ENCODE measurements at places on chromosomes 7 and 10.

DNA sequence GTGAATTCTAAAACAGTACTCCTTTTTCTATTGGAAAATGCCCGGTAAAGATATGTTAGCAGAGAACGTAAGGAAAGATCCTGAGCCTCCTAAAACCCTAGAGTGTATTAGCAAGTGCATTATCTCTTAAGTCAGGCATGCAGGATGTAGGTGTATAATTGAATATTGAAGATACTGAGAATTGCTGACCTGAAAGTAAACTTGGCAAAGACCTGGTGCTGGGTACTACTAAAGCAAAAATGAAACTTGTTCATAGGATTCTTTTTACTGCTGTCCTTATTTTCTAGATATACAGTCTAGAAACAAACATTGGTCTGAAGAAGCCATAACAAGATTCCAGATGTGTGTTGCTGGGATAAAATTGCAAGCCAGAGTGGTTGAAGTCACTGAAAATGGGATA lies 18.8 kb upstream of the VWA2 start:
- no peak for DNase-seq

DNA sequence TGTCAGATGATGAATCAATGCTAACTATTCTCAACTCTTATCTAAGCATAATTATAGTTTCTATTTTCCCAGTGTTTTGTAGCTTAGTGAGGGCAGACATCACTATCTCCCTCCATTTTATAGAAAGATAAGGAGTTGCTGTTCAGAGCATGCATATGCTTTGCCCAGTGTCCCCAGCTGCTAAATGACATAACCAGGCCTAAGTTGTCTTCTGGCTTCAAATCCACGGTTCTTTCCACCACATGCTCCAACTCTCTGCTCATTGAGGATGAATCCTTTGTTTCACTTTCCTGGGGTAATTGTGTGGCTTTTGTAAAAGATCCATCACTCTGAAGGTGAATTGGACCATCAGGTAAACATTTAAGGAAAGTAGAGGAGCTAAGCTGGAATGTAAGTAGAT lies 134.0 kb downstream of the SNX10 start:
- no peak for DNase-seq

- DNase-seq, result no peak
Measured at GRCh38 chr7:143314127-143314526, 1.8 kb upstream of the CLCN1 start.

GRCh38 chr7:9608560-9608959 lies 1175.2 kb downstream of the NXPH1 start:
- DNase-seq, result no peak

DNA sequence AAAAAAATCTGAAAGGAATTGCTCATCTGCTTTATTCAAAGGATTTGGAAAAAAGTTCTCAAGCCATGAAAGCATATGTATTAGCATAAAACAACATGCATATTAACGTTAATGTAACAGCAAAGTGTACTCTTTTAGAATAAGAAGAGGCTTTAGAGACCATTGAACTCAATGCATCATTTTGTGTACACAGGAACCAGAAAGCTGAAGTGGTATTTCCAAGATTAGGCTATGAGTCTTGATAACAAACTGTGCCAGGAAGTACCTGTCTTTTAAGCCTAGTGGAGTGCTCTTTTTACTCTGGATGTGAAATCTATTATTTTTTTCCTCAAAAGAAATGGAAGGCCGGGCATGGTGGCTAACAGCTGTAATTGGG lies 164.2 kb downstream of the THSD7A start:
- DNase-seq, result no peak

DNA sequence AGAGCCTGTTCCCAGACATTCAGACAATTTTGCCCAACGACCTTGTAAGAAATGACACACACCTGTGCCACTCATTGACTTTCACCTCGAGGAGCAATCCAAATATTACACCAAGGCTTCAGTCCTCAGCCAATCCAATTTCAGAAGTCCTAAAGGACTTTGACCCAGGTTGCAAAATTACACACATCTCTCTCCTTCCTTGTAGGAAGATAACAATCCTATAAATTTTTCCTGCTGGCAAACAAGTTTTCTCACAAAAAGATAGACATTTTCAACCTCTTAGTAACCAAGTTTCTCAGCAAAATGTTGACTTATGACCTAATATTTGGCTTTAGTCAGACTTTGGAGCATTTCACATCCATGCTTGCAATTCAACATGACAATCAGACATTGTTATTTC lies 745.0 kb downstream of the GRID1 start:
- no peak for DNase-seq

- no peak for DNase-seq
Measured at GRCh38 chr7:116195451-116195850, 14.9 kb upstream of the TES start.

GRCh38 chr7:71574153-71574860 lies 442.4 kb downstream of the GALNT17 start:
- no peak for DNase-seq

DNA sequence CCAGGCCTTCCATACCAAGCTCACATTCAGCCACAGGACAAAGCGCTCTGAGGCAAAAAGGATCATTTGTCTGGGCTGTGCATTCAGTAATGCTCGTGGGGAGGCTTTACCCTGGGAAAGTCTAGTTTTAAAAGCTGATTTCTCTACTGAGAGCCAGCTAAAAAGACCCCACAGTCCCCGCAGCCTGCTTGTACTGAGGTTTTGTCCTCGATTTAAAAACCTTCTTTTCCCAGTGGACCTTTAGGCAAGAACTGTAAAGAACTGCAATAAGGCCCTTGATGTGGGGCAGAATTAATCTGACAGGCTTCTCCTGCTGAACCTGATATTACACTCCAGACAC lies 180.3 kb downstream of the USP6NL start:
- DNase-seq, result no peak

GRCh38 chr10:72746426-72747363 lies 54.8 kb downstream of the MCU start:
- DNase-seq, result no peak

- DNase-seq, result no peak
Measured at GRCh38 chr7:152871678-152872060, 112.1 kb downstream of the ACTR3B start.

- DNase-seq, result peak; percentile 64
Measured at GRCh38 chr10:59362959-59363381, 621 bp upstream of the FAM13C start.

- no peak for DNase-seq
Measured at GRCh38 chr10:92062273-92062672, 138.7 kb downstream of the BTAF1 start.

DNA sequence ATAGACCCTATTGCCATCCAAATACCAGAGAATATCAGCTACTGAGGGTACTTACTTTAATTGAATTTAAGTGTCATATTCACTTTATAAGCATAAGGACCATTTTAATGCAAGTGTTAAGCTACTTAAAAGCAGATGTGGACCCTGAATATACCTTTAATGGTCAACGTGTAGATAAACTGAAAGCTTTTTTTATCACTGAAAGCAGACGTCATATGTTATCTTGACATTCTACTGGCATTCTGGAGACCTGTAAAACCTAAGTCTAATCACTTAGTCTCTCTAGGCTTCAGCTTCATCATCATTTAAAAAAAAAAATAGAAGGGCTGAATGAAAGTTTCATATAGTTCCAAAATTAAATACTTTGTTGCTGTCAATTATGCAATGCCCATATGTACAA lies 116.5 kb downstream of the ELAPOR2 start:
- no peak for DNase-seq

GRCh38 chr10:58137813-58138212 lies 129.9 kb downstream of the IPMK start:
- DNase-seq, result no peak

GRCh38 chr10:92789786-92790185 lies 58.5 kb upstream of the EXOC6 start:
- DNase-seq, result no peak

GRCh38 chr7:139651308-139651707 lies 126.5 kb downstream of the HIPK2 start:
- no peak for DNase-seq

DNA sequence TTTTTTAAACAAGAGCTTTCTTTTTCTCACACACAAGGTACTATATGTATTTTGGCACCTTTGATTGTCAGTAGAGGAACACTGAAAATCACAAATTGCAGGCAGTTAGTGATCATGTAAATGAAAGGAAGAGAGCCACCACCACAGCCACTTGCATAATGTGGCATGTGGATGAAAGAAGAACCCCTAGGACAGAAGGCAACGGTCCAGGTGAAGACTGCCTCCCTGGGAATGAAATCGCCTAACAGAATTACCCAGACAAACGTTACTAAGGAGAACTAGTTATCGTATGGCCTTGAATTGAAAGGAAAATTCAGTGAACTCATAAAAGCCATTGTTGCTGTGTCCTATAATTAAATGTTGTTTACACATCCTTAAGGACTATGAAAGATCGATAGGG lies 41.2 kb upstream of the PTPRZ1 start:
- no peak for DNase-seq

DNA sequence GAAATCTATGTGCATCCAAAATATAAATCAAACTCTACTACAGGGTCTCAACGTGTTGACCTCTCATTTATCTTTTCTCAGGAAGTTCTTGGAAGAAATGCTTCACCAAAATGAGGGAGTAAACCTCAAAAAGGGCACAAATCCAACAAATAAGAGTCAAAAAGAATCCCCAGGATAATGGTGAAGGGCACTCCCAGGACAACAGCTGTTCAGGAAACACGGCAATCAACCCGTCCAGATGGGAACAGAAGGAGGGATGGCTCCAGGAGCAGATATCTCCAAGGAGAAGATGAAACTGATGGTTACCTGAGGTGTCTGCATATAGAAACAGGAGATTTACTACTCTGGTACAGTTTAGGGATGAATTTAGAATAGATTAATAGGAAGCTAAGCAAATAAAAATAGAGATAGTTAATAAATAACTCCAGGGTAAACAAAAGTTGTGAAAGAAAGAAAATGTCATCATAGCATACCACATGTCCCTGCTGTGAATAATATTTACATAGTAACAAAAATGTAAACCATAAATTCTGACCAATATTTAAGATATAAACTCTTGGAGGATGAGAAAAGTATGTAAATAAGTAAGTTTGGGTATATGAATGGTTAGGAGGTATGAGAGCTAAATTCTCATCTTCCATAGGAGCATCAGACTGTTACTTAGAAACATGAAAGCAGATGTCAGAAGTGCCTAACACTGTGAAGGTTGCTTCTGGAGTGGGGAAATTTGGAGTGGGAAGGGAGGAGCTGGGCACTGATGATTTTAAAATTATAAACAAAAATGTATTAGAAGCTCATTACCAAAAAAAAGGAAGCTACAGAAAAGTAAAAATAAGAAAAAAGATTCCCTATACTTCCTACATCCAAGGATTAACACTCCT lies 237.5 kb upstream of the HPS1 start:
- no peak for DNase-seq

GRCh38 chr7:1557006-1557405 lies 1.0 kb upstream of the TMEM184A start:
- DNase-seq, result no peak

DNA sequence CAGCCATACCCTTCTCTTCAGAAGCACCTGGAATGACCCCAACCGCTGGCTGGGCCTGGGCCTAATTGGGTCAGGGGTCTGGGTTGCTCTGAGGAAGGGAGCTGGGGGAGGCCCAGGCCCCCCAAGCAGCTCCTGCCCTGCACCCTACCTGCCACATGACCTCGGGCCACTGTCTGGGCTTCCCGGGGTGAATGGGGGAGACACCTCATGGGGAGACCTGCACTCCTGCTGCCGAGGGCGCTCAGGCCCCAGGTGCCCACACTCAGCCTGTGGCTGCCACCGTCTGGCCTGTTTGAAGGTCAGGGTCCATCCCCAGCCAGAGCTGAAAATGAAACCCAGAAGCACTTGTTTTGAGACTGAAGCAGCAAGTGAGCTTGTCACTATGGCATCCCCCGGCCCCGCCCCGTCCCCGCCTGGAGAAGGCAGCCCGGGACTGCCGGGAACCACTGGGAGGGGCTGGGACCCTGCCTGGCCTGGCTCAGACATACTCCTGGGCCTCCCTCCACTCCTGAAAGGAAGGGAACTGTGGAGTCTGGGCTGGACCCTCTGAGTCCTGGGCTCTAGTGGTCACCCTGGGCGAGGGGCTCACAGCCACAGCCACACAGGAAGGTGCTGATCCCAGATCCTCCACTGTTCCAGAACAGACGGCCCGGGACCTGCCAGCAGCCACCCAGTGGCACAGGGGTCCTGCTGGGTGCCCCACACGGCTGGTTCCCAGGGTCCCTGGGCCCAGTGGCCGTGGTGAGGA lies 7.4 kb upstream of the MICALL2 start:
- DNase-seq, result no peak
